ENCODE measurements at places on chromosomes 3 and 15. TPM values are rescaled to one million over a fixed set of nuclear protein-coding genes. Genes with fewer than 3 reads are reported as not detected.

The LRRC28 gene
- total RNA-seq = 60.7 TPM

The VEPH1 gene
- 11.9 TPM for total RNA-seq

The STRIT1 gene
- not detected for total RNA-seq

The ARGFX gene
- total RNA-seq = not detected

The STRC gene
- 0.85 TPM for total RNA-seq

The BSN gene
- 0.38 TPM for total RNA-seq

The CRYBG3 gene
- 49.4 TPM for total RNA-seq

The STAB1 gene
- total RNA-seq = 268 TPM

The LMAN1L gene
- total RNA-seq = not detected

The GOLGA6A gene
- not detected for total RNA-seq

The FBXW12 gene
- total RNA-seq = 1.1 TPM

The CLN6 gene
- 21.3 TPM for total RNA-seq

The TRIM42 gene
- not detected for total RNA-seq

The GOLGA8S gene
- total RNA-seq = 0.44 TPM

The C3orf80 gene
- total RNA-seq = 1.5 TPM

The TLR9 gene
- total RNA-seq = not detected

The MCCC1 gene
- 92.0 TPM for total RNA-seq

The AVEN gene
- total RNA-seq = 8.5 TPM

The WDR93 gene
- total RNA-seq = 0.85 TPM

The ITIH4 gene
- total RNA-seq = 3.7 TPM

The ZKSCAN7 gene
- total RNA-seq = 3.3 TPM

The GADL1 gene
- not detected for total RNA-seq
